NCI-H510A treated with DMSO at 0.1 percent for 48 hours (cell line): ENCODE measurements at places on chromosomes 3 and 15.

DNA sequence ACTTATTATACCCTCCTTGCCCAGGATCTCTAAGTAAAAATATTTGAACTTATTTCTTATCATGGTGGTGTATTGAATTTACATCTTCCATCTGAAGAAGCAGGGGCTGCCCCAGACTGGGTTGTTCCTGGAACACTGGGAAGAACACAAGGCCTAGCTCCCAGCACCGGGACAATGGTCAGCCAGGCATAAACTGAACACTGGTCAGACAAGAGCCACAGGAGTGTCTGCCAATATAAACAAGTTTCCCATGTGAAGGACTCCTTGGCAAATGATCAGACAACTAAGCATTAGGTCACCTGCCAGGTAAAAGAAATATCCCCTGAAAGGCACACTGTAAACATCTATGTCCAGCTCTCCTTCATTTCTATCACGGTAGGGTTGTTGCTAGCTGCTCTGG lies 172.4 kb downstream of the ATP8B4 start:
- peak; percentile 23 for DNase-seq

DNA sequence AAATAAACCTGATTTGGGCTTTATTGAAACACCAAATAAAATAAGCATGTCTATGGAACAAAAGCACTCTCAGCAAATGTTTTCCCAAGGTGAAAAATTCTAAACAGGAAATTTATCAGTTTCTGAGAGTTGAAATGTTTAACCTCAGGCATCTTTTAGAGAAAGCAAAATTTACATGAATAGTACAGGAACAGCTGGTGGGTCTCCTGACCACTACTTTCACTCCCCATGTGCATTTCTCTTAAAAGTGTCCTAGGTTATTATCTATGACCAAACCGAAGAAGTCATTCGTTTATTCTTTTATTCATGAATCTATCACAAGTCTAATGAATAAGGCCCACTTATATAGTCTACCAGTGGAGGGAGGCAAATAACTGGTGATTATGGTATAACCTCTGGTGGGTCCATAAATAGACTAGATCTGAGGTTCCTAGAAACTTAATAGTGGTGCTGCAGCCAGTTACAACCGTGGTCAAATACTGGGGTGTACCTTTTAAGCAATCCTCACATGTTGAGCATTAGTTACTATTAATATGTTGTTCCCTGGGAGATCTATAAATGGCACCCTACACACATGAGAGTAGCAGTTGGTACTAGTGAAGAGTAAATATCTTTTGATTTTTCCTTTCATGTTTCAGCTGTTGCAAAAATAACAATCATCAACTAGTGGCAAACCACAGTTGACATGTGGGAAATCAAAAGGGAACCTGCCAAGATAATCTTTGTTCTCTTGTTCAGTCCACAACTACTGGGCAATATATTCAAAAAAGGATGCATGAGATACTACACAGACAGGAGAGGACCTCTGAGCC lies 169.3 kb upstream of the STAC start:
- DNase-seq: no peak

GRCh38 chr15:58501636-58502188 lies 69.9 kb downstream of the LIPC start:
- no peak for DNase-seq

DNA sequence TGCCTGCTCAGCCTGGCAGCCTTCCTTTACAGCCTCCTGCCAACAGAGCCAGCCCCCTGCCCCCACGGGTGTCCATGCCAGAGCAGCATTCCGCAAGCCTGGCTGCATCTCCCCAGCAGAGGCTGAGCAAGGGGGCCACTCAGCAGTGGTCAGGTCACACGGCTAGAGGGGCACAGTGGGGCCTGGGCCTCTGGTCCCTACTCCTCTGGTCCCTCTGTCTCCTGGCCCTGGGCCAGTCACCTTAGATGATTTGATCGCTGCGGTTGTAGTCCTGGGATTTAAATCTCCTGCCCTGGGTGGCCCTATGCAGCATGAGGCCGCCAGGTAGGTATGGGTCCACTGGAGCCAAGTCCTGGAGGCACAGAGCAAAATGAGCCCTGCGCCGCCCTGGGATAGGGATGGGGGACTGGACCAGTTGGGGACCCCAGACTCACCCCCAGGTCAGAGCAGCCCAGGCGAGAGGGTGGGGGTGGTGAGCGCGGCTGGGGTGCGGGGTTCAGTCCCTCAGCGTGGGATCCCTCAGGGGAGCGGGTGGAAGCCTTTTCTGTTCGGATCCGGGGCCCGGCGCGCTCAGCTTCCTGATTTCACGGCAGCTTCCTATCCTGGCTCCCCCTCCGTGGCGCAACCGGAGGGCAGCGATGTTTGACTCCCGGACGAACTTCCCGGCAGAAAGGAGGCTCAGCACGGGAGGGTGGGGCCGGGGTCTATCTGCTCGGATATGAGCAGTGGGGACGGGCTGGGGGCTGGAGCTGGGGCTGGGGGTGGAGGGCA lies at the start of gene ZBTB47:
Gene ZBTB47, plus strand, starts transcription at position 138 of the 771 bp plus-strand sequence. CDS start 4,659 bp downstream, outside the sequence.
- no peak for DNase-seq

- no peak for DNase-seq
These were observed 175.8 kb upstream of the ZBTB20 start for GRCh38 chr3:115322901-115323300.

DNA sequence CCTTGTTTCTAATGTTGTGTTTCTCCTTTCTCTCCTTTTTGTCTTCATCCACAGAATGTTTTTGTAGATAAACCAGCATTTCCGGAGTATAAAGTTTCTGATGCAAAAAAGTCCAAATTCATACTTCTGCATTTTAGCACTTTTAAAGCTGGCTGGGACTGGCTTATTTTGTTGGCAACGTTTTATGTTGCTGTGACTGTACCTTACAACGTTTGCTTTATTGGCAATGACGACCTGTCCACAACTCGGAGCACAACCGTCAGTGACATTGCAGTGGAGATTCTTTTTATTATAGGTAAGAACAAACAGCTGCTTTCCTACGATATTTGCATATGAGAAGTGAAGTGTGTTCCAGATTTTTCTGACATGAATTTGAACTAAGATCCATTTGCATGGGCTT lies 199.4 kb downstream of the KCNH8 start:
- DNase-seq: no peak

- no peak for DNase-seq
These were observed 10.9 kb downstream of the SLC28A2 start for GRCh38 chr15:45262906-45263461.

GRCh38 chr3:58022490-58022889 lies 14.3 kb downstream of the FLNB start:
- no peak for DNase-seq

- DNase-seq: no peak
These were observed 7.6 kb upstream of the COL8A1 start for GRCh38 chr3:99630815-99631214.

- no peak for DNase-seq
These were observed 610.5 kb upstream of the ZNF385D start for GRCh38 chr3:22361521-22361920.

GRCh38 chr3:125641891-125642290 lies 46.6 kb upstream of the OSBPL11 start:
- DNase-seq: no peak

- DNase-seq: peak; percentile 82
These were observed 30.6 kb upstream of the SLC6A6 start for GRCh38 chr3:14371573-14372474.

- no peak for DNase-seq
These were observed 220.0 kb upstream of the UMPS start for GRCh38 chr3:124510290-124510689.

- no peak for DNase-seq
These were observed 1005.2 kb upstream of the CADM2 start for GRCh38 chr3:83953417-83954089.

DNA sequence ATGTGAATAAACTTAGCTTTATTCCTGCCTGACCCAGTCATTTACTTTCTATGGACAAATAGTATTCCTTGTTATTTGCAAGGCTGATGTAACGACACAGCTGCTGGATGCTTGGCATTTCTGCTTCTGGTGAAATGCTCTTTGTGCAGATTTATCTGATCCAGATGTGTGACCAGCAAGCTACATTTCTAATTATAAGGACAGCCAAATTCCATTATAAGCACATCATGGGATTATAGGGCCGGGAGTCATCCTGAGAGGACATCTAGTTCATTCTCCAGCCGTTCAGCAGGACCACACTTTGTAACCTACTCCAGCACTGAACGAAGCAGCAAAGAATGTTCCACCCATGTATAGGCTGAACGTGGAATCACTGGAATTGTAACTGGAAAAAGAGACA lies 42.9 kb downstream of the FNDC3B start:
- no peak for DNase-seq

DNA sequence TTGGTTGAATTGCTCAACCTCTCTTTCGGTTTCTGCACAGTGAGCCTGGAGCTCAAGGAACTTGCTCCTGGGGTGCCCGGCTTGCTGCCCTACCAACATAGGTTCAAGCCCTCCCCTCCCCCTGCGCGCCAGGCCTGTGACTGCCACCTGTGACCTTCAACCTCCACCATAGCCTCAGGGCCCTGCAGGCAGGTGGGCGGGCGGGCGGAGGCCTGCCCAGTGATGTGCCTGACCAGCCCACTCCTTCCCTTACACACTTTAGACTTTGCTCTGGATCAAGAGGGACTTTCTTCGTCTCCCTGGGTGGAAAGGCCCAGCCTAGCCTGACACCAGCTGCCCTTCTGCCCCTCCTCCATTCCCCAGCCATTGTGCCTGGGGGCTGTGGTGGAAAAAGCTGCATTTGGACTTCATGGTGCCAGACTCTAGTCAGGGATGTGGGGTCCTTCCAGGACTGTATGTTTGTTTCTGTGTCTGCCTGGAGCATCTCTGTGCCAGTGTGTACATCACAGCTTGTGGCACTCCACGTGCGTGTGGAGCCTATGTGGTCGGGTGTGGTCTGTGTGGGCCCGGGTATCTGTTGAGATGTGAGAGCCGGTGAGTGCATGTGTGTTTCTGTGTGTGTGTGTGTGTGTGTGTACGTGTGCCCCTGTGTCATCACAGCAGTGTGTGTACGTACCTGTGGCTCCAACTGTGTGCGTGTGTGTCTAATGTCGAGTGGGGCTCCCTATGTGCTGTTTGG lies 9.5 kb downstream of the PRKCD start:
- DNase-seq: no peak

GRCh38 chr3:36763850-36764703 lies at the start of gene DCLK3:
TSS of gene DCLK3 (minus strand) at chr3:36764553. CDS start at chr3:36764263, 290 bp downstream.
- peak; percentile 12 for DNase-seq

GRCh38 chr15:90036806-90037510 lies 35.8 kb downstream of the ZNF710 start:
- DNase-seq: no peak

GRCh38 chr3:155312781-155313180 lies 19.3 kb upstream of the STRIT1 start:
- no peak for DNase-seq

- no peak for DNase-seq
These were observed 17.7 kb downstream of the SLC25A20 start for GRCh38 chr3:48881006-48881405.

DNA sequence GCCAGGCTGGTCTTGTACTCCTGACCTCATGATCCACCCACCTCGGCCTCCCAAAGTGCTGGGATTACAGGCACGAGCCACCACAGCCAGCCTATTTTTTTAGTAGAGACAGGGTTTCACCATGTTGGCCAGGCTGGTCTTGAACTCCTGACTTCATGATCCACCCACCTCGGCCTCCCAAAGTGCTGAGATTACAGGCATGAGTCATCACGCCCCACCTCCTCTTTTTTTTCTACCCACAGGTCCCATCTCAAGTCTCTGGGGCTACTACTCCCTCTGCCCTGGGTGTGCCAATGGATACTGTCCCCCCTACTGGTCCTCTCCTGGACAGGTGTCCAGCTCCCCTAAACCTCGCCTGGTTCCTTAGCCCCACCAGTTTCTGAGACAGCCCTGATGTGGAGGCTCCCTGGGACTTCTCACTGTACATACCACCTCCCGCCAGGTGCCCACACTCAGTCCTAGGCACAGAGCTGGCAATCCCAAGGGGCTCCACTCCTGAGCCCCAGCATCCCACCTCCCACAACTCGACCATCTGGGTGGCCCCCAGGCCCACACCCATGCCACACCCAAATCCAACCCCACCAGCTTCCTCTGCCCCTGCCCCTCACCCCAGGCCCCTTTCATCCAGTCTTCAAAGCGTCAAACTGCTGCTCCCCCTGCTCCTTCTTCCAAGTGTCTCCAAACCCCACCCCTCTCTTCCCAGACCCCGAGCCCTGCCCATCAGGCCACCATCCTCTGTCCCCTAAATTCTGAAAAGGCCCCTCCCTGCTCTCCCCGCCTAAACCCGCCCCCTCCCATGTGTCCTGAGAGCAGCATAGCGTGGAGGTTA lies 13.1 kb upstream of the CYP11A1 start:
- DNase-seq: no peak

DNA sequence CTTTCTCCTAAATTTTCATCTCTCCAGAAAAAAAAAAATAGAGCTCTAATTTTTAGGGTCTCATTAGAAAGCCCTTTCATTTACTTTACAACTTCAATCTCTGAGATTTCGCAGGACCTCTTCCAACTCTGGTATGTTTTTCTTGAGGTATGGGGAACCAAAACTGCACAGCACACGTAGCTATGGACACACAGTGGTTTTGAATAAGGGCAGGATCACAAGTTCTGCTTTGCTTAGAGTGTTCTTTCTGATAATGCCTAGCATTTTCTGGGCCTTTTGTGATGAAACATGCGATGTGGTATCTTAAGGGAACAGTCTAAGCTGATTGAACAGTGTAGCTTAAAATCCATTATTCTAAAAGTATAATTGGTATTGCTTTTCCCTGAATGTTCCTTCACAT lies 25.3 kb downstream of the ZNF592 start:
- no peak for DNase-seq

GRCh38 chr3:184683900-184684560 lies 27.8 kb downstream of the MAGEF1 start:
- DNase-seq: no peak

DNA sequence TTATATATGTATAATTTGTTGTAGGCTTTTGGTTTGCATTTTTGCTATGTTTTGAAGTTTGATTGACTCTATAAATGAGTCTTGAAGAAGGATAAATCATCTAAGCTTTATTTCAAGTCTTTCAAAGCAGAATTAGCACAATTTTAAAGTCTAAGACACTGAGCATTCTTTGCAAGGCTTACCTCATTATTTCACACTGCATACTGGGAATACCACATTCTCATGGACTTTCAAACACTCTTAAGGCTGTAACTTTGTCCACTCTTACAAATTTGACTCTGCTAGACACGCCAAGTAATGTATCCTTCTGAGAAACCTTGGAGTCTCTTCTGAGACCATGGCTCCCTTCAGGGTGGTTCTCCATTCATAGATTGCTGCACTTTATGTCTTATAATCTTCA lies 281.3 kb upstream of the COL8A1 start:
- DNase-seq: no peak

DNA sequence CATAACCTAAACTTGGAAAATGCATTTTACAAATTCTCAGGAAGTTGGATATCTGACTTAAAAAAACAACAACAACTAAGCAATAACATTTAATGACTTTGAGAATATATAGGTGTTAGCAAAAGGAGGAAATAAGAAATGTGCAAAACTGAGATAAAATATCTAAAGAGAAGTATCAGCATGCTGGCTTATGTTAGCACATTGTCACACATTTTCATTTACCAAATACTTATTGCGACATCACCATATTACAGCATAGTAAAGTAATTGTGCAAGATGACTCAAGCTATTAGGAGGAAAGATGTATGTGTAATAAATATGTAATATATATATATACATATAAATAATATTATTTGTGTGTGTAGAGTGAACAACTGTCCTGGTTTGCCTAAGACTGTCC lies 9.2 kb downstream of the PTX3 start:
- no peak for DNase-seq
